ENCODE measurements at places on chromosomes 2 and 18.

DNA sequence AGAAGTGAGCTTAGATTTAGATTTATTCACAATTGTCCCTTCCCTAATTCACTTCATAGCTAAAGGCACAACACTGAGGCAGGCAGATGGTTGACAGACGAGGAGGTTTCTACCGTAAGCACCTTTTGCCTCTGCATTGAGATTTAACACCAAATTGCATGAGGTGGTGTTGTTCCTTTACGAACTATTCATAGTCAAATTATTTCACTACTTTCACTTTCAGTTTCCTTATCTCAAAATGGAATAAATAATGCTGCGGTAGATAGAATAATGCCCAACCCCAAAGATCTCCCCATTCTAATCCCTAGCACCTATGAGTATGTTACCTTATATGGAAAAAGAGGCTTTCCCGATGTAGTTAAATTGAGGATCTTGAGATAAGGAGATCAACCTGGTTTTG, 58.9 kb upstream of the LINC00305 start:
- DNase-seq: no peak

DNA sequence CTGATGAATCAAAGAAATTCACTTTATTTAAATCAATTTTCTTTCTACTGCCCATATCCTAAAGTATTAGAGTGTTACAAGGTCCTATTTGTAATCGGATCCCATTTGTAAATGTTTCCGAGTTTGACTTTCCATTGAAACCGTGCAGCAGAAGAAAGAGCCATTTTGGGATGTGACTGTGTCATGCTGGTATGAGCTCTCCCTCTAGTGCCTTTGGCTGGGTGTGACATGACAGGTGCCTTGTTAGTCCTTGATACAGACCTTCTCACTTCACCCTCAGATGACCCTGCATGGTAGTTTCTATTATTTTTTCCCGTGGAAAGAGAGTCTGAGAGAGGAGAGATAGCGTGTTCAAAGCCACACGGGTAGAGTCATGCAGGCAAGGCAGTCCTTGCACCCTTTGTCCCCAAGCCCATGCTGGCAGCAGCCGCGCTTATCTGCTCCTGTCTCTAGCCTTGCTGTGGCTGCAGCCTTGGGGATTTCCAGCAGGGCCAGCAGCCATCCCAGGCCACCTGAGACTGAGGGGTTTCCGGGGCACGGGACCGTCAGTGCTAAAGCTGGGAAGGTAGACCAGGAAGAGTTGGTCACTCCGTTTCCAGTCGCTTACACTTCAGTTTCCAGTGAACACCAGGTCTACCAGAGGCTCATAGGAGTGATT, 21.4 kb downstream of the CHMP1B start:
- no peak for DNase-seq

DNA sequence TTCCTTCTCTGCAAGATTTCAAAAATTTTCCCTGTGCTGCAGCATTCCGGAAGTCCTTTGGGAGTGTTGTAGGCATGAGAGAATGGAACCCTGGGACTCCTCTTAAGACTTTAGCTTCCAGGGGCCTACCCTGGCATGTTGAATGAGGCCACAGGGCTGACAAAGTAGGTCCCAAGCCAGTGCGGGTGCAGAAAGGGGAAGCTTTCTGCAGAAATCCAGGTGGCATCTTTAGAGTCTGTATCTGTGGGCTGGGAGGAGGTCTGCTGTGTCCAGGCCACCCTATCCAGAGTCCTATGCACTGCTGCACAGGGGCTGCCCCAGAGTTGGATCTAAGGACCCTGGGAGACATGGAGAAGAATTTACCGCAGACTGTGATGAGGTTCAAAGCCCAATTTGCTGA, 1.9 kb upstream of the SIX2 start:
- no peak for DNase-seq

GRCh38 chr2:80028051-80028450, 276.5 kb downstream of the LRRTM1 start:
- peak; percentile 17 for DNase-seq

DNA sequence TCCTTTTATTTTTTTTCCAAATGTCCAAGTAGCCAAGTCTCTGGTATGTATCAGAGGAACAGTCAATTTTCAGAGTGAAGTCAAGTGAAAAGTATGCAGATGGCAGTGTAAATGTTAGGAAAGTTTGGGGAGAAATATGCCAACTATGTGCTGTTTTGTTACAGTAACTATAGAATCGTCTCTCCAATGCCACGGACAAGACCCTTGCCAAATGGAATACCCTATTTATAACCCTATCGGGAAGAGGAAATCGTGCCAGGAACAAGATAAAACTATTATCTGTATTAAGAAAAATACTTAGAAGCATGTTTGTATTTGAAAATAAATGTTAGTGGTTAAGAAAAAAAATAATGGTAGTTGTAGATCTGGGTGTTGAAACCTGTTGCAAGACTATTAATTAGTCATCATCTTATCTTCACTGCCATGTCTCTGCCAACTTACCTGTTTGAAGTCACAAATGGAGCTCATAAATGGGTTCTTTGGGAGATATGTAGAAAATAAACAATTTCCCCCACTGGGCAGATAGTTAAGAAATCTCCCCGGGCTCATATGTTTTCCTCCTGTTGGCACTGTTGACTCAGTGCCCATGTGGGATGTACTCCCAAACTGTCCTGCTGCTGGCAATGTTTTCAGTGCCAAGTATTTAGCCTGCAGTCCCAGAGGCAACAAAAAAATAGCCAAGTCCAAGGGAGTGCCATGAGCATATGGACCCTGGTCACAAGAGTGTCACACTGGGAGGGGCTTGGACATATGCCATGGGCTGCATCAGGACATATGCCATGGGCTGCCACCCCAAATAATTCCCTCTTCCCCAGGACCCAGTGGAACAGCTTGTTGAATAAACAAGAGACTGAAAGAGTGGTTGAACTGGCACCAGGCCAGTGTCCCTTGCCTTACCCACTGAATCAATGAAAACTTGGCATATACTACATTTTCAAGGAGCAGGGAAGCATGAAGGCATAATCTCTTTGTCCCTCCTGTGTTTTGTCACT, 366.9 kb downstream of the OSR1 start:
- DNase-seq: peak; percentile 75

- DNase-seq: no peak
These were observed 109.9 kb downstream of the LYPD6B start for GRCh38 chr2:149148194-149149006.

DNA sequence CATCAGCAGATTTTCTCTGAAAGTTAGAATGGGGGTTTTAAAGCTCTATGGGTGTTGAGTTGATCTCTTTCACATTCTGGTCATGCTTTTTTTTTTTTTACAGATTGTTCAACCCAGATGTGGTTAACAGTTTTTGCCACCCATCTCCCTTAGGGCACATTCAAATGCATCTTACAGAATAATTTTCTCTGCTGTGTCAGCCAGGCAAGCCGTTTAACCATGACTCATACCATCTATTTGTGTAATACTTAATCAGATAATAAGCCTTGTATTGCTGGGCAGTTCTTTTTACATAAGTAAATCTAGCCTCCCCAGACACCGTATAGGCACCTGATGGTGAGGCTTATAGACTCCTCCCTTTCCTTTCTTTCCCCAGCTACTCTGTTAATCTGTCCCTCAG, 62.0 kb downstream of the TGIF1 start:
- DNase-seq: no peak

GRCh38 chr2:18926631-18927524, 337.5 kb upstream of the NT5C1B start:
- no peak for DNase-seq

GRCh38 chr2:177098001-177098613, 114.5 kb upstream of the HNRNPA3 start:
- DNase-seq: no peak

DNA sequence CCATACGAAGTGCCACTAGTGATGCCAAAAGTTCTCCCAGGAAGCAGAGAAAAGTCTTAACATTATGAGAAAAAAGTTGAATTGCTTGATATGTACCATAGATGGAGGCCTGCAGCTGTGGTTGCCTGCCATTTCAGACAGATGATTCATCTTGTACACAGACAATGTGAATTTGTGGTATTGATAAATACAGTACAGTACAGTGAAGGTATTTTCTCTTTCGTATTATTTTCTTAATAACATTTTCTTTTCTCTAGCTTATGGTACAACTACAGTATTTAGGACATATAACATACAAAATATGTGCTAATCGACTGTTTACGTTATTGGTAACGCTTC, 33.6 kb upstream of the VWC2L start:
- no peak for DNase-seq

DNA sequence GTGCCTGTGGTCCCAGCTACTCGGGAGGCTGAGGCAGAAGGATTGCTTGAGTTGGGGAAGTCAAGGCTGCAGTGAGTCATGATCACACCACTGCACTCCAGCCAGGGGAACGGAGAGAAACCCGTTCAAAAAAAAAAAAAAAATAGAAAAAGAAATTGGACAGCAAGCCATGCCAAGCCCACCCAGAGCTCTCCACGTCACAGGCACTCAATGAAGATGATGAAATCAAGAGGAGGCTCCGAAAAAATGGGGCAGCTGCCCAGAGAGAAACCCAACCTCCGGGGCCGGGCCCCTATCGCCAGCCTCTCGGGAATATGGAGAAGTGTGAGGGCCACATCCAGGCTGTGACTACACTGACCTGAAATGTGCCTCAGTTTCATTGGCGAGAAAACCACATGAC, 40.0 kb downstream of the BIN1 start:
- peak; percentile 94 for DNase-seq

GRCh38 chr2:48080534-48081316, 174.4 kb upstream of the FBXO11 start:
- no peak for DNase-seq

GRCh38 chr18:35289293-35289692, 736 bp downstream of the ZSCAN30 start:
- peak; percentile 51 for DNase-seq

- DNase-seq: no peak
These were observed 45.5 kb upstream of the FZD5 start for GRCh38 chr2:207815254-207815653.

GRCh38 chr2:182652326-182652725, 63.7 kb upstream of the DNAJC10 start:
- DNase-seq: no peak

DNA sequence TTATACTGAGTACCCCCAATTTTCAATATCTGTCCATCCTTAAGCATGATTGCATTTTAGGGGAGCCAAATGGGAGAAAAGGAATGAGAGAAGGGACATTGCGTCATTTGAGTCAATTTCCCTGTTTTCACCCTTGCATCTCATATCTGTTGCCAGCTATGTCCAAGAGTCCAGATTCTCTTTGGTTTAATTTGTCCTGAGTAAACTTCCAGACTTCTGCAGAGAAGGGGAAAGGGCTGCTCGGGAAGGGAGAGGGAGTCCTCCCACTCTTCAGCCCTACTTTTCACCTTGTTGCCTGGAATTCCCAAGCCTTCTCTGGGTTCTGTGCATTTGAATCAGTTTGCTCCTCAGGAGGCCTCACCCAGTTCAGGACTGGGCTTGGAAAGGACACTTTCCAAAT, 16.5 kb downstream of the GREB1 start:
- no peak for DNase-seq

DNA sequence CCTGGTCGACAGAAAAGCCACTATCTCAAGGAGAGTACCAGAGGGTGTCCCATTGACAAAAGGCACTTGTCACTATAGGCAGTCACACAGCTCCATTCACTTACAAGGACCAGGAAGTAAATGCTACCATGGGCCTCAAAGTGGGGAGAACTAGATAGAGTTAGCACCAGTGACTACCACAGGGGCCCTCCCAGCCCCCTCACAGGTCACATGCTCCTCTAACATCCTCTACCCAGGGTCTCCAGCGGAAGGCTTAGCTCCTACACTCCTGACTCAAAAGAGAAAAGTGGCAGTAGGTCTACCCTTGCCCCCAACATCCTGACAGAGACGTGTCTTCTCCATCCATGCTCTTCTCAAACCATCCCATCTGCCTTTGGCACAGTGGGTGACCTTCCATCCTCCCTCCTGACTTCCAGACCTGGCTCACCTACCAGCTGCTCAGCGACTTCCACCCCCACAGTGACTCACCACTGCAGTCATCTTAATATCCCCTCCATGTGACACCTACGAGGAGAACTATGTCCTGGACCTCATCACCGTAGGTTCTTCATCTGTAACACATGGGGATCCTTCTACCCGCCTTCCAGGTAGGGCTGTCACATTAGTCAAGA, 5.6 kb upstream of the DNMT3A start:
- no peak for DNase-seq

GRCh38 chr2:173990970-173991819, 26.0 kb upstream of the SP3 start:
- DNase-seq: peak; percentile 98

DNA sequence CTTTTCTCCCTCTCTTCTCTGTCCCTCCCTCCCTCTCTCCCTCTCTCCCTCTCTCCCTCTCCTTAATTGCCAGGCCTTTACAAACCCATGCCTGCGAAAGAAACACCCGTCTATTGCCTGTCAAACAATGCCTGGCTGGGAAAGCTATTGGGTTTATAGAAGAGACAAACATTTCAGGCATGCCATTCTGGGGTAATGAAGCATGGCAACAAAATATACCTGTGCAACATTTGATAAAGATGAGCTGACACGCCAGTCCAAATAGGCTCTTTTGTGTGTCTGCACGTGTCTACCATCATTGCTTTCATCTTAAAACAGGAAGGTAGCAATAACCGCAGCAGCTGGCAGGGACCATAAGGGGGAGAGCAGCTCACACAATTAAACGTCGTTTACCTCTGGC, 282.1 kb downstream of the ZNF516 start:
- no peak for DNase-seq

DNA sequence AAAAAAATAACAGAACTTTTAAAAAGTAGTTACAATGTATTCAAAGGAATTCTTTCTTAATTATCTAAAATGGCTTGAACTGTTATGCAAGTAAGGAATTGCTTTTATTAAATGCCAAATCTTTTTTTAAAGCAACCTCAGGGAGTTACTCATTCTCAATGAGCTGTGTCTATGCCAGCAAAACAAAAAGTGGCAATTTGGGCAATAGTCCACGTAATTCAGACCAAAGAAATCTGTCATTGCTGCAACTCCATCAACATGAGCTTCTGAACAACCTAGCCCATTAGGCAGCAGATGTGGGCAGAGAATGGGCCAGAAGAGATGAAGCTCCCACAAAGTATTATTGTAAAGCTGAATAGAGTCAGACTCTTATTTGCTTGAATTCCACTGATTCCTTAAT, 118.4 kb downstream of the ALK start:
- peak; percentile 4 for DNase-seq

GRCh38 chr2:130252880-130253645, 54.8 kb upstream of the TUBA3E start:
- peak; percentile 39 for DNase-seq

DNA sequence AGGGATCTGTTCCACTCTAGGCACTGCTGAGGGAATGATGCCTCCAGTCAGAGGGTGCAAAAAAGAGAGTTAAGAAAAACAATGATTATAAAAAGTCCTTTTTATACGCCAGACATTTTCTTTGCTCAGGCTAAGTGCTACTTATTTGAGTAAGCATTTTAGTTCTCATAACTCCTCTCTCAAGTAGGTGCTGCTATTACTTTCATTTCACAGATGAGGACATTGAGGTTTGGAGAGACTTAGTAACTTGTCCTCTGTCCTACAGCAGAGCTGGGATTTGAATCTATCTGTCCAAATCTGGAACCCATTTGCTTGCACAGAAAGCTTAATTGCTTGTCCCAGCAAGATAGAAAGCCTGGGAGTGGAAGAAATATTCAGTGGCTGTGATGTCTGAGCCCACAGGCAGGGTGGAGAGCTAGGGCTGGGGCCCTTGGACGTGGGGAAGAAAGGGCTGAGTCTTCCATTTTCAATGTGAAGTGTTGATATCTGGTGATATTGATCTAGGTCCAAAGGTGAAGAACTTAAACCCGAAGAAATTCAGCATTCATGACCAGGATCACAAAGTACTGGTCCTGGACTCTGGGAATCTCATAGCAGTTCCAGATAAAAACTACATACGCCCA, 5.8 kb downstream of the IL37 start:
- no peak for DNase-seq

GRCh38 chr2:28833740-28834470, 23.3 kb downstream of the SPDYA start:
- no peak for DNase-seq

Data from lung (tissue), 17 donors.